ENCODE measurements at places on chromosomes 5 and 9.
A peak's percentile ranks its signal among the peaks of the same experiment; 100 is the strongest.

DNA sequence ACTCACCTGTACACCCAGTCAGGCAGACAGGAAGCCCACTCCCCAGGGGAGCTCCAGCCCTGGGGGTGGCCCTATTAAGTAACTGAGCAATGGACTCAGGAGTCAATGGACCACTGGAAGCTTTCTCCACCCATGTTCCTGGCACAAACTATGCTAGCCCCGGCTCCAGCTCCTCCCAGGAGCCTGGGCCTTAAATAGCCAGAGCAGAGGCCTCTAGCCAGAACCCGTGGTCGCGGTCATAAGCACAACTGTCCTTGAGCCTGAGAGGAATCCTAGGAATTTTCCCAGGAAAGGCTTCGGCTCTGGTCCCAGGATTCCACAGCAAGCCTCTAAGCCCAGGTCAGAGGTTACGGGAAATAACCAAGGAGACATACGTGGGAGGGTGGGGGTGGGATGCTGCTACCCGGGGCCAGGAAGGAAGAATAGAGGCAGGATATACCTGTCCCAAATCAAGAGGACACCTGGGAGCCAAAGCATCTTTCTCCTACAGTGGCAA is 5.5 kb downstream of the SEPTIN8 start:
- no peak for DNase-seq

GRCh38 chr9:17876687-17877086 is 297.8 kb downstream of the SH3GL2 start:
- DNase-seq: no peak

DNA sequence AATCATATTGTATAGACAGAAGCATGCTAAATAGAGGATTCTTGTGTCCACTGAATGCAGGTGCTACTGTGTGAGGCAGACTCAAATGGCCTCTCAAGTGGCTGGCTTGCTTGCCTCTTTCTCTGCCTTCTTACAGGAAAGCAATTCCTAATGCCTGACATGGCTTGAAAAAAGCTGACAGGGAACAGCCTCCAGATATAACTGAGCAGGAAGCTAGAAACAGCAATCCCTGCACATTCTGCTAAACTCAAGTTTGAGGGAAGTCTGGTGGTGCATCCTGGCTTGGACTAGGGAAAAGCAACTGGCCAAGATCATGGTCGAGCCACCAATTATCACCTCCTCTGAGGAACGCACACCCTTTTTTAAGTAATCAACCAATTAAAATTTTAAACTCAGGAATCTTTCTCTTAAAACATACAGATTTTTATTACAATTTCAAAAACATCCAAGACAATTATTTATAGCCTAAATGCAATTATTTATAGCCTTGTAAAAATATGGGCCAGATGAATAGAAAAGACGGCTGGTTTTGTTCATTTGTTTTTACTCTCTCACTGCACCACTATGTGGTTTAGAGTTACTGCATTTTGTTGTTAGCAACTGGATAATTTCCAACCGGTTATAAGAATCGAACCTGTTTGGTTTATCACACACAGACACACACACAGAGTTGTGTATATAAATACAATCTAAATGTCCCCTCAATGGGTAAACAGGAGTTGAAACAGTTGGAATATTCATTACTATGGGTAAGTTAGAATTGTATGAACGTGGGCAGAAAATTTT is 290.9 kb upstream of the ANKRD55 start:
- no peak for DNase-seq

DNA sequence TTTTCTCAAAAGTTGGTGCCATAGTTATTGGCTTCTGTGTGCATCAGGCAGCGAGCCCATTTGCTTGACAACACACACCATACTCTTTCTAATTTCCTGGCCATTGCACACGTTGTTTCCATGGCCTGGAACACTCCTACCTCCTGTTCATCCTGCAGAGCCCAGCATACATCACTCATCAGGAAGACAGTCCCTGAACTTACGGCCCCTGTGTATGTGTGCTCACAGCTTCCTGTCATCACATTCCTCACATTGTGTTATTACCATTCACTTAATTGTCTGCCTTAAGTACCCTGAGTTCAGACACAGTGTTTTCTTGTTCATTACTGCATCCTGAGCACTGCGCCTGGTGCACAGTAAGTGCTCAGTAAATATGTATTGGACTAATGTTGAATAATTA is 355.9 kb downstream of the PRELID2 start:
- no peak for DNase-seq

- peak; percentile 42 for DNase-seq
Observed at GRCh38 chr9:38621434-38622287, 1.3 kb upstream of the ANKRD18A start.

DNA sequence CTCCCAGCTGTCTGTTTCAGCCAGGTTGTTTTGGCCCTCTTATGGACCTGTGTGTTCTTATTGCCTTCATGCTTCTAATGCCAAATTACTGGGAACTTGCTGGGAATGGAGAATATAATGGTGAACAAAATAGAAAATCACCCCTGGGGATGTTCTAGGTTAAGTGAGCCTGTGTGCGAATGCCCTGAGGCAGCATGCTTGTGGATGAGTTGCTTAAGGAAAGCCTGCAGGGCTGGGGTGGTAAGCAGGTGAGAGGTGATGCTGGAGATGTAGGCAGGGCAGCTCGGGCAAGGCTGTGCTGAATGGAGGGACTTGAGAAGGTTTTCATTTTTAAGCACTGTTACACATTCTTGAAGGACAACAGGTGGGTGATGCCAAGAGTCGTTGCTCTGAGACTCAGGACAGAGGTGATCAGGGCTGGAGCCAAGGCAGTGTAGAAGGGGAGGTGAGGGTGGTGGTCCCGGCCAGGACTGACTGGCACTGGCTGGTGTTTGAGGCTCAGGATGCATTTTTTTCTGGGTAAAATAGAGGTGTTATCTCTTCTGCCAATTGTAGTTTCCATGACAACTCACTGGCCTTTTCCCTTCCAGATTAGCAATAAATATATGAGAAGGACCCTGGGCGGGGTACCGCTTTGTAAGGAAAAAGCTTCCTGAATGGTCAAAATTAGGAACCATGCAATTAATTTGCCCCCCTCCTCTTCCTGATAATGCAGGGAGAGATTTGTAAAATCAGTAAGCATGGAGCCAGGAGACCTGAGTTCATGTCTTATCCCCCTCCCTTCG is 342.8 kb downstream of the ICE1 start:
- DNase-seq: no peak

- DNase-seq: no peak
Observed at GRCh38 chr9:111936391-111936790, 39.8 kb downstream of the UGCG start.

- no peak for DNase-seq
Observed at GRCh38 chr9:21761309-21761901, 41.0 kb upstream of the MTAP start.

GRCh38 chr5:169424279-169424655 is 123.3 kb upstream of the SLIT3 start:
- no peak for DNase-seq

DNA sequence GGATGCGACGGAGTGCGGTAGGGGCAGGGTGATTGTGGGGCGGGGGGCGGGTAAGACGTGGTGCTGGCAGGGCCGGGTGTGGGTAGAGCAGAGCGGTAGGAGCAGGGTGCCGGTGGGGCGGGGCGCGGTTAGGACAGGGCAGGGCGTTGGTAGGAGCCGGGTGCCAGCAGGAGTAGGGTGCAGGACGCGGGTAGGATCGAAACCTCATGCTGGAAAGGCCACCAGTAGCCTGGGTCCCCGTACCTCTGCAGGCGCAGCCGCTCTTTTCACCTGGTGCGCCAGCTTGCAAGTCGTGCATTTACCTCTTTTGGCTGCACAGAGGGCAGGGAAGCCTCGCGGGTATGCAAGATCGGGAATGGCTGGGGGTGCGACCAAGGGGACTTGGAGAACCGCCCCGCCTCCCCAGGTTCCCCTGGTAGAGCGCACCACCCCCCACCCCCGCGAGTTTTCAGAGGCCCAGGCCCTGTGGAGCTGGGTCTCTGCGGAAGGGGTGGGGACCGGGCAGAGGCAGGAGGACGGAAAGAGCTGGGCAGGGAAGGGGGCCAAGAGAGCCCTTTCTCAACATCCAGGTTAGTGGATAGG is 104.8 kb upstream of the SIMC1 start:
- DNase-seq: no peak

- DNase-seq: no peak
Observed at GRCh38 chr5:174917976-174918554, 193.7 kb downstream of the MSX2 start.

GRCh38 chr5:134506054-134507039 is 19.1 kb upstream of the JADE2 start:
- DNase-seq: no peak

DNA sequence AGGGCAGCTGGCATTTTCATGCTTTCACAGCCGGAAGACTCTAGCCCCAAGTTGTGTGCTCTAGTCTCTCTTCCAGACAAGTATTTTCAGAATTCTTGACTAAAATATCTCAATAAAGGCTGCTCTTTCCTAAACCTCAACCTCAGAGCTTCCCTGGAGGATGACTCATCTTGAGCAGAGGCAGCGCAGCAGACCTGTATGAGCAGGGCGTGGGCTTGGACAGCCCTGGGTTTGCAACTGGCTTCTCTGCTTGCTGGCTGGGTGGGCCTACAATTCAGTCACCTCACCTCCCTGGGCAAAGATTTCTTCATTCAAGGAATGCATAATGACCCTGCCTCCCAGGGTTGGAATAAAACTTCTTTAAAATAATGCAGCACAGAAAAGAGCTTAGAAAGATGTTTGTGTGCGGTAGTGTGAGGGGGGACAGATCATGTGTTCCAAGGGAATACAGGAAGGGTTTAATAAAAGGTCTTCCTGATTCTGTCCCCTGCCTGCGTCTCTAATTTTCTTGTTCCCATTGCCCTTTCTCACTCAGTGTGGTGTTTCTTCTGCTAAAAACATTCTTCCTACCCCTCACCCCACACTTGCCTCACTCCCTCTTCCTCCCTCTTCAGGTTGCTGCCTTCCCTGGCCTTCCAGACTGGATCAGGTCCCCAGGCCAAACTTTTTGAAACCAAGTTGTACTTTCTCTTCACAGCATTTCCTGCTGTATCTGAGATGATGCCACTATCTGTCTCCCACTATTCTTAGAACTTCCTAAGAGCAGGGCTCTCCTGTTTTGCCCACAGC is 39.4 kb upstream of the MAP1B start:
- DNase-seq: no peak

DNA sequence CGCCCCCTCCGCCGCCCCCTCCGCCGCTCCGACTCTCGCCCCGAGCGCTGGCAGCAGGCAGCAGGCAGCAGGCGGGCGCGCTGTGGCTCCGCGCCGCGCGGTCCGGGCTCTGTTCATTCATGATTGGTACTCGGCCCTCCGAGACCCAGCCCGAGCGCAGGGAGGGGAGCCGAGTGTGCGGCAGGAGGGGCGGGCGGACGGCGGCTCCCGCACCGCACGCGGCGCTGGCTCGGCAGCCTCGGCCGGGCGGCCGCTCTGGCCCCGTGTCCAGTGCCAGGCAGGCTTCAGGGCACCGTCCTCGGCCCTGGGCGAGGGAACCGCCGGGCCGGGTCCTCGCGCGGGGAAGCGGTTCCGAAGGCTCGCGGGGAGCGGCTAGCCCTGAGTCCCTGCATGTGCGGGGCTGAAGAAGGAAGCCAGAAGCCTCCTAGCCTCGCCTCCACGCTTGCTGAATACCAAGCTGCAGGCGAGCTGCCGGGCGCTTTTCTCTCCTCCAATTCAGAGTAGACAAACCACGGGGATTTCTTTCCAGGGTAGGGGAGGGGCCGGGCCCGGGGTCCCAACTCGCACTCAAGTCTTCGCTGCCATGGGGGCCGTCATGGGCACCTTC is at the start of gene KCNIP1:
Gene KCNIP1 (plus strand): TSS at position 31 of the 607 bp plus-strand sequence.
- no peak for DNase-seq

DNA sequence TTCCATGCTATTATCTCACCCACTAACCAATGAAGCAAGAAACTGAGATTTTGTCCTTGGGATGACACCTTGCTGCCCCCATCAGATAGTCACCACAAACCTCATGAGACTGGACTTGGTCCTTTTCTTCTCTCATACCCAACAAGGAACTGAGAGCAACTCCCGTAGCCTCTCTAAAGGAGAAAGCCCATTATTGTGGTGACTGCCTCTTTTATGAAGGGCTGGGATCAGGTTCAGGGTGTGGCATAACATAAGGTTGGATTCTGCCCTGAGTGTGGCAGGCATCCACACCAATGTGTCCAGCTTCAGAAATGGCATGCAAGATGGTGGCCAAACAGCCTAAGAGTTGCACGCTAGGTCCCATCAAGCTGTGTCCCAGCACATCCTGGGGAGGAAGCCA is 1.3 kb upstream of the ACTL7A start:
- no peak for DNase-seq

DNA sequence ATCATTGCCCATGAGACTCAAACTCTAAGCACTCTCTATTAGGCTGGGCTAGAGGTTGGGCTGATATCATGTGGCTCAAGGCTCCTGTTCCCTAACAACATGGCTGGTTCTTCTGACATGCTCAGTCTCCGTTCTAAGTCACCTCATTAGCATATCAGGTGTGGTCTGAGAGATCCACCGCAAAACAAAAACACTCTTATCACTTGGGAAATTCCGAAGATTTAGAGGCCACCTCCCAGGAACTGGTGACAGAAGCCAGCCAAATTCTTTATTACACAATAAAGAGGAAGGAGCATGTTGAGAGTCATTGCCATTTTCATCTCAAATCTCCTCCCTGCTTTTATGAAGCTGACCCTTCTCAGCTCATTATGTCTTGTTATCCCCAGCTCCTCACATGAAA is 107.6 kb downstream of the MSX2 start:
- no peak for DNase-seq

- no peak for DNase-seq
Observed at GRCh38 chr5:71832812-71833715, 114.0 kb downstream of the CARTPT start.

GRCh38 chr5:139742173-139742903 is 53.3 kb upstream of the PSD2 start:
- DNase-seq: no peak

- DNase-seq: no peak
Observed at GRCh38 chr9:98896632-98897031, 47.1 kb upstream of the COL15A1 start.

DNA sequence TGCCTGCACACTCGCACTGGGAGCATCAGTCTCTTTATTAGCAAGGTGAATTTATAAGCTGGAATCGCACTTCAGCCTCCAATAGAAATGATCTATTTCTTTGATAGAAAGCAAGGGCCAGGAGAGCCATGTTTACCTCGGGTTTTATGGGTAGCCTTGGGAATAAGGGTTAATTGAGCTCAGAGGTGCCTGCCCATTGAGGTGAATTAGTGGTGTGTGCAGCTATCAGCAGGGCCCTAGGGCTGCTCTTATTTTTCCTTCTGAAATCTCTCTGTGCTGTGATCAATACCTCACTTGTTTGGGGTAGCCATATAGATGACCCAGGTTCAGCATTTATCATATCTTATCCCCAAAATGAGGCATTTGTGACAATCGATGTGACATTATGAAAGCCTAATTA is 297.8 kb downstream of the EBF1 start:
- no peak for DNase-seq

- no peak for DNase-seq
Observed at GRCh38 chr5:147520450-147520849, 10.6 kb upstream of the DPYSL3 start.

- no peak for DNase-seq
Observed at GRCh38 chr5:162372256-162372655, 304.7 kb downstream of the GABRG2 start.

Measured in NCI-H1930 (cell line).